ENCODE measurements at places on chromosomes 12 and 14. TPM values are rescaled to one million over a fixed set of nuclear protein-coding genes. Genes with fewer than 3 reads are reported as not detected.

GRCh38 chr14:101889898-101890297, 74.5 kb upstream of the DYNC1H1 start:
- DNase-seq: no peak

GRCh38 chr14:76456200-76456599, 80.3 kb downstream of the ESRRB start:
- no peak for DNase-seq

The P2RX2 gene
- total RNA-seq: not detected

DNA sequence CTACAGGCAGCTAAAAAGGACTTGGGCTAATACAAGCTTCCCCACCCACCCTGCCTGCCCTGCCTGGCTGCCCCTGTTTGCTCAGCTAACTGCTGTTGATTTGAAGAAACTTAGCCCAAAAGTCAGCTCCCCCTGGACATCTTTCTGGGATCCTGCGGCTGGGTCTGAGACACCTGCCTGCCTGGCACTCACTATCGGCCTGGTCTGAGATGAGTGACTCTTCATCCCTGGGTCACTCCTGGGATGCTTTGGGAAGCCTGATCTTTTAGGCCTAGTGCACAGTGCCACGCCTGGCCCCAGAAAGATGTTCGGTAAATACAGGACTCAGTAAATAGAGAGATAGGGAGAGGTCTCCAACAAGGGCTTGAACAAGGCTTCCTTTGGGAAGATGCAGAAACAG, 211.3 kb upstream of the DIO3 start:
- no peak for DNase-seq

The FLVCR2 gene
- total RNA-seq: 2.9 TPM

GRCh38 chr12:57148469-57149244, 1.2 kb upstream of the LRP1-AS start:
- DNase-seq: no peak

- no peak for DNase-seq
Observed at GRCh38 chr14:62117751-62118105, 355.5 kb downstream of the SNAPC1 start.

DNA sequence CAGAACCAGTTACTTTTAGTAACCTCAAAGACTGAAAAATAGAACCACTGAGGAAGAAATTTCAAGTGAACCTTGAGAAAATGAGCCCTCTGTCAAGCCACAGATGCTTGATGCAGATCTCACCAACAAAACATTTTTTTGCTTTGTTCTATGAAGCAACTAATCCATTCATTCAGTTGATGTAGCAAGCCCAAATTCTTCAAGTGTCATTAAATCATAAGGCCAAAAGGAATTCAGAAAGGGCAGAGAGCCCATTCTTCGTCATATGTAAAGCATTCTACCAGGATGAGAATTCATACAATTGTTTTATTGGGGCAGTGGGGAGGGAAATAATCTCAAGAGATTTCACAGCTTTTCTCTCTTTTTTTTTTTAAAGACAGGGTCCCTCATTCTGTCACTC, 218.0 kb upstream of the RGS6 start:
- DNase-seq: no peak
